Amniotic epithelial cell (primary cell): ENCODE measurements at places on chromosomes 16 and 17.

DNA sequence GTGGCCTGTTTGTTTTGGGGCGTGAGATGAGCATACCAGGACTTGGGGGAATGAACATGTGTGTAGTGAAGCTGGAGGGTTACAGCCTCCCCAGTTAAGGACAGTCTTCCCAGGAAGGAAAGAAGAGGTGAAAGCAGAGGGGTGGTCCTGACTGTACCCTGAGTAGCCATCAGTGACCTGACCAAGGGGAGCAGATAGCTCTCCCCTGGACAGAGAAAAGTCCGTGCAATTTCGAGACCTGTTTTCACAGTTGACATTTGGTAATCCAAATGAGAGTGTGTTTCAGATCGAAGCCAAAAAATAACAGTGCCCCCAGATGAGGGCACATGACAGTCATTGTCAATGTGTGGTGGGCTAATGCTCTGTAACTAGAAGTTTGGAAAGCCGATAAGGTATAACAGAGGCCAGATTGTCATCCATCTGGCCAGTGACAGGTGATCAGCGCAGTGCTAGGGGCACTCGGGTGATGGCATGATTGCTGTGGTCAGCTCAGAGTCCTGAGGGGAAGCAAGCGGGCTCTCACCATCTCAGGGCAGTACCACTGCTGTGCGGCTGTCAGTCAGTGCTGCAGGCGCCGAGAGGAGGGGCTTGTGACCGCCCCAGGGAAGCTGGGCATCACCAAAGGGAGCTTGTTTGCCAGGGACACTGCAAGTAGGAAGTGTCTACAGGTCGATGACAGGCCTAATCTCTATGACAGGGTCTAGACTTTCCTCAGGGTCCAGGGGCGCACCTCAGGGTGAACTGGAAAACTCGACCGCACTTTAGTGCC, 1.1 kb upstream of the NME2 start:
- DNase-seq: no peak

- DNase-seq: no peak
Measured at GRCh38 chr17:6534846-6535514, 21.4 kb downstream of the PITPNM3 start.

DNA sequence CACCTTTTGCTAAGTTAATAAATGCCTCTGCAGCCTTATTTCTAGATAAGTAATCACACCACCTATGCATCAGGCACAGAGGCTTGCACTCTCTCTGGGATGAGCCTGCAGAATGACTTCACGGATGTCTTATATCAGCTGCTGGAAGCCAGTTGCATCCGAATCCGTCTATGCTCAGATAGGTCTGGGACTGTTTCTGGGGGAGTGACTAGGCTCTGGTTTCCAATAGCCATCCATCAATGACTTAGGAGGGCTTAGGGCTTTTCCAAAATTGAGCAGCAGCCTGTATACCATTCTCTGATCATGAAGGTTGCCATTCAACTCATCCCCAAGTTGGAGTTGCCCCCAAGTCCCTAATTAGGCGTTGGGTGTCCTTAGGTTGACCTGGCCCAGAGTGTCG, 113.3 kb upstream of the ERCC4 start:
- DNase-seq: no peak

DNA sequence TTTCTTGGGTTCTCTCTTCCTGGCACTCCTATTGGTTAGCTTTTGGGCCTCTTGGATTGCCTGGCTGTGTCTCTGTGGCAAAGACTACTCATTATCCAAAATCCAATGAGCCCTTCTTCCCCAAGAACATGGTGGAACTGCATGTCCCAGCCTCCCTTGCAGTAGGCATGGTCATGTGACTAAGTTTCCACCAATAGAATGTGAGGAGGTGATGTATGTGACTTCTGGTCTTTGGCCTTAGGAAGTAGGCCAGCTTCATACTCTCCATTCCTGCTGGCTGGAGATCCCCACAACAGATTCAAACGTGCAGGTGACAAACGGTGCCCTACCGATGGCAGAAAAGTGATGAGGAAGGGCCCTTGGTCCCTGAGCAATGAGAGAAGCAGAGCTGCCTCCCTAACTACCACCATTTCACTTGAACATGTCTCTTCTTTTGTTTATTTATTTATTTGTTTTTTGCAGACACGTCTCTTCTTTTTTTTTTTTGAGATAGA, 17.3 kb upstream of the SPN start:
- peak; percentile 45 for DNase-seq

GRCh38 chr17:19937522-19937921, 40.1 kb downstream of the AKAP10 start:
- peak; percentile 26 for DNase-seq

GRCh38 chr16:67936880-67937605, 393 bp upstream of the PSMB10 start:
- DNase-seq: no peak

DNA sequence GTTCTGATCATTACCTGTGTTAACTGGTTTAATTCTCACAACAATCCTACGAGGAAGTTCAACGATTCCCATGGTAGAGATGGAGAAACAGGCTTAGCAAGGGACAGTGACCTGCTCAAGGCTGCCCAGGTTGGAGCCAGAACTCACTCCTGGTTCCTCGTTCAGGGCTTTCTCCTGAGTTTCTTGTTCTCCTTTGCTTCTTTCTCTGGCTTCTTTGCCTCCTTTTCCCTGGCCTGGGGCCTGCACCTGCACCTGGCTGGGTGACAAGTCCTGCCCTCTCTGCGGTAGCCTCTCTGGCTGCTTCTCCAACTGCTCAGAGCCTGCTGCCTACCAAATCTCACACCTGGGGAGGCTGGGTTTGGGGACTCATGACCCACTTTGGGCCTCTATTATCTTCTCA, 2.8 kb downstream of the CCL22 start:
- no peak for DNase-seq

DNA sequence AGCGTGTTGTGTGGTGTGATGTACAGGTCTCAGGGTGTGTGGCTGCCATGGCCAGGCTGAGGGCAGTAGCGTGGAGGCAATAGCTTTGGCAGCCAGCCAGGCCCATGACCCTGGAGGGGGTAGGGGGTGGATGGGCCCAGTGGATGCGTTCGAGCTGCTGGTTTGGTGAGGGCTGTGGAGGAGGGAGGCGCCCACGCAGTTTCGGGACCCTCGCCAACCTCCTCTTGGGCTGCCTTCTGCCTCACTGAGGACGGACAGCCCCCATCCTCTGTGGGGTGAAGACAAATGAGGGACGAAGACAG, 238.6 kb upstream of the GSE1 start:
- DNase-seq: no peak

- DNase-seq: no peak
Measured at GRCh38 chr17:47201166-47201565, 8.0 kb upstream of the MYL4 start.

- DNase-seq: no peak
Measured at GRCh38 chr16:426906-427249, 1.4 kb downstream of the RAB11FIP3 start.

- DNase-seq: peak; percentile 70
Measured at GRCh38 chr17:29219378-29220047, 27.1 kb upstream of the CRYBA1 start.

DNA sequence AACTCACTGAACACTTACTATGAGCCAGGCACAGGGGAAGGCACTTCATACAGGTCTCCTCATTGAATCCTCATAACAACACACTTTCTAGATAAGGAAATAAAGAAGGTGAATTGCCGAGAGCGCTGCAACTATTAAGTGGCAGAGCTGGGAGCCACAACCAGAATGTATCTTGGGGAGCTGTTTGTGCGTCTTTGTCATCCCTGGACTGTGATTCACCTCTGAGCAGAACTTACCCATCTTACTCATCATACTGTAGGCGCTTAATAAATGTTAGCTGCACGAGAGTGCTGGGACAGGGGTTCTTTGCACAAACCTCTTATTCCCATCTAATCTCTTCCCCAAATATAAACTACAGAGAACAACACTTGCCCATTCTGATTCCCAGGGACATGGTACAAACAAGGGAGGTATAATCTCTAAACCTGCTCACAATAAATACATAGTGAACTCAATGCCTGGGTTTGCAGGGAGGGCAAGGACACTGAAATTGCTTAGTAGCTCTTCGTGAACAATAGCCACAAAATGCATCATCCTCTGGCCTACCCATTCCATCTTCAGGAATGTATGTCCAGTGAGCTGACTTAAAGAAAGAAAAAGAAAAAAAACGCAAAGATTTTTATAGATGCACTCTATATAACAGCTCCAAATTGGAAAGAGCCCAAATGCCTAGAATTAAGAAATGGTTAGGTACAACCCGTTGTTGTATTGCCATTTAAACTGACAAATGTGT, 43.0 kb downstream of the MYO18A start:
- DNase-seq: peak; percentile 66

DNA sequence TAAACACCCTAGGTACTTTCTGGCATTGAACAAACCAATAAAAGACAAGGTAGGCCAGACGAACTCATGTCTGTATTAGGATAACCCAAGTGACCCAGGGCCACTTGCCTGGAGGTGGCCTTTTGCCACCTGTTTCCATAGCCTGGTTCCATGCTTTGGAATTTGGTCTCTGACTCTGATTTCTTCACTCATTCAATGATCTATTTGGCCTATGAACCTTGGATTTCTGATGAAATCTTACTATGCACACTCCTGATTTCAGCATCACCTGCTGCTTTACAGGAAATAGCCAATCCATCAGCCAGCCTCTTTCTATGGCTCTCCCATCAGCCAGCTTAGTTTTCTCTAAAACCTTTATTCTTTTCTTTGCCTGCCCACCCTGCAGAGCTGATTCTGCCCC, 142.8 kb upstream of the PSMD7 start:
- DNase-seq: no peak

DNA sequence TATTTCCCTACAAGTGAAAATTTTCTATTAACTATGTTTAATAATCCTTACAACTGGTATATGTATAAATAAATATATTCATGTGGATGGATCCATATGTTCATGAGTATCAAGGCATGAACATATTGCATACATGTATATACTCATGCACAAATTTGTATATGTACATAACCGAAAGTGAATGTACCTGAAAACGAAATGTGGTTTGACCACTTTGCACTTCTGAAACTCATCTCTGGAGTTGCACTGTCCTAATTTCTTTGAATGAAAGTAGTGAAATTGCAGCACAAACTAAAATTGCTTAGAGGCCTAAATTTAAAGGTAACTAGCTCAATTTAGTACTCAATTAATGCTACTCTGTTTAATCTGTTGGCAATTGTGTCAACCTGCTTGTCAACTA, 27.4 kb upstream of the GNAO1 start:
- DNase-seq: no peak

DNA sequence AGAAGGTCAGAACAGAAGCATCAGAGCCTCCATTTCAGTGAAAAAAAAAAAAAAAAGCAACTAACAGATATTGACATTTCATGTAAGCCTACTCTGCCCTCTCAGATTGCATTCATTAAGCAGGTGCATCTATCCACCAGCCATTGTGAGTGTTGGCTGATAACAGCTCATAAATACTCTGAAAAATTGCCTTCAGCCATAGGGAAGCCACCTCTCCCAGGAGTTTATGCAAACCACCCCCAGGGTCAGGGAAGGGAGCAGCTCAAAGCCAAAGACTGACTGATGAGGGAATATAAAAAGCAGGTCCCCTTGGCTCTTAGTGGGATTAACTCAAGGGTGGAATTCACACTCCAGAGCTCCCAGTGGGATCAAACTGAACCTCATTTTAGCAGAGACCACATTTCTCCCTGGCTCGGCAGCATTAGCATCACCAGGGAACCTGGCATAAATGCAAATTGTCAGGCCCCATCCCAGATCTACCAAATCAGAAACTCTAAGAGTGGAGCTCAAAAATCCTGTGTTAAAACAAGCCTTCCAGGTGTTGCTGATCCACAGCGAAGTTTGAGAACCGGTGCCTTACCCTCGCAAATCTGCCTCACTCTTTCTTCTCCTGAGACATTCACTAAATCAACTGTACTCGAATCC, 14.2 kb downstream of the APOH start:
- DNase-seq: no peak

DNA sequence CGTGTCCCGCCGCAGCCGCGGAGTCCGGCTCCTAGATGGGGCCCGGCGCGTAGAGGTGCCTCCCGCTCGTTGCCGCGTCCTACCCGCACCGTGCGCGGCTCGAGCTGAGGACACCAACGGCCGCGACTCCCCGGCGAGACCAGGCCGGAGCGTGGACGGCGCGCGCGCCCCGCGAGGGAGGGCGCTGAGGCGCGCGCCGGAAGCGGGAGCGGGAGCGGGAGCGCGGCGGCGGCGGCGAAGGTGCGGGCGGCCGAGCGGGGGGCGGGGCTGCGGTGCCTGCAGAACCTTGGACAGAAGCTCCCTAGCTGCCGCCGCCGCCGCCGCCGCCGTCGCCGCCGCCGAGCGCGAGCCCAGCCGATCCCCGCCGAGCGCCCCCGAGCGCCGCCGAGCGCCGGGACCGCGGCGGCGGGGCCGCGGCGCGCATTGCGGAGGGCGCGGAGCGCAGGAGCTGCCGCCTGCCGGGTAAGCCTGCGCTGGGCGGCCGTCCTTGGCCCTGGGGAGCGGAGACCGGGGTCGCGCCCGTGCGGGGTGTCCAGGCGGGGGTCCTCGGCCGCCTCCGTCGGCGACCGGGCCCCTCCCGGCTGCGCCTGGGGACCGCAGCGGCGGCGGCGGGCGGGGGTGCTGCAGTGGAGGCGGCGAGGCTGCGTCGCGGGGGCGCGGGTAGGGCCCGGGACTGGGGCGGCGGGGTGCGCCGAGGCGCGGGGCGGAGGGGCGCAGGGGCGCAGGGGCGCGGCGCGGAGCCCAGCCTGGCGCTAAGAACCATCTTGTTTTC, at the start of gene CDK5R1:
CDK5R1 (plus strand) TSS at position 293 of the 772 bp plus-strand sequence. CDS start 628 bp downstream, outside the sequence.
- DNase-seq: peak; percentile 33

DNA sequence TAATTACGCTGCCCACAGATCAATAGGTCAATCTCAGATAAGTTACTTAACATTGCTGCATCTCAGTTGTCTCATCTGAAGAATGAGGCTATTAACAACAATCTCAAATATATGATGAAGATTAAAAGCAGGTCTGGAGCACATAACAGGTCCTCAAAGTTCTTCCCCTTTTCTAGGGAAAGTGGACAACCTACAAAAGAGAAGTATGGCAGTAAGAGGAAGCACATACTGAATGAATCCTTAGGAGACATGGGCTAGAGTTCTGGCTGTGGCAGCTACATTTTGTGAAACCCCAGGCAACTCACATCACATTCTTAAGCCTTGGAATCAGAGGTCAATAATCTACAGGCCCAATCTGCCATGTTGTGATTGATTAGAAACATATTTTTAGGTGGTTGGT, 180.6 kb downstream of the PCTP start:
- no peak for DNase-seq

DNA sequence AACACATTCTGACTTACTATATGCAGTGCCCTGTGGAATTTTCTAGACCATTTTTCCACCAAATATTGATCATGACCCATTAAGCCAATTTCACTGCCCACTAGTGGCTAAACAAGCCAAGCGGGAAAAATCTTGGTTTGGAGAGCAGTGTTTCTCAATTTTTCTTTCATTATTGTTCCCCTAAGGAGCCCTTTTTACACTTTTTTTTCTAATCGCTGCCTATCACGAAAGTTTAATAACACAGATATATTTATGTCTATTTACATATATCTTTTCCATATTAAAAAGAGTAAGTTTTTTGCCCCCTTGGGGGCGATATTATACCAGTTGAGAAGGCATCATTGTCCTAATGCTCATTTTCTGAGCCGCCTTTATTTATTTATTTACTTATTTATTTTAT, 10.8 kb upstream of the TLCD3B start:
- DNase-seq: peak; percentile 43
